Activated naive CD8-positive, alpha-beta T cell treated with anti-CD3 and anti-CD28 coated beads, Interleukin-2, amount 10 ng/mL, durations not matched to agents 7 days and 5 days (primary cell): ENCODE measurements at places on chromosomes 13 and 19.
A peak's percentile ranks its signal among the peaks of the same experiment; 100 is the strongest.

- no peak for DNase-seq
Observed at GRCh38 chr13:24271231-24271600, 38.2 kb upstream of the C1QTNF9 start.

GRCh38 chr13:30466358-30466714 is 600 bp upstream of the HMGB1 start:
- no peak for DNase-seq

GRCh38 chr13:107211073-107211472 is 643.1 kb upstream of the ARGLU1 start:
- peak; percentile 49 for DNase-seq

GRCh38 chr19:30024091-30024490 is 82.1 kb downstream of the URI1 start:
- no peak for DNase-seq

- DNase-seq: no peak
Observed at GRCh38 chr19:41932259-41932719, 4.0 kb upstream of the ERFL start.

- DNase-seq: no peak
Observed at GRCh38 chr13:32134241-32135055, 102.9 kb downstream of the FRY start.

- DNase-seq: no peak
Observed at GRCh38 chr19:46944918-46945628, 74.6 kb upstream of the NPAS1 start.

GRCh38 chr19:35352448-35353304 is 5.0 kb downstream of the FFAR1 start:
- DNase-seq: peak; percentile 65

GRCh38 chr13:106063591-106064313 is 471.7 kb downstream of the EFNB2 start:
- no peak for DNase-seq

DNA sequence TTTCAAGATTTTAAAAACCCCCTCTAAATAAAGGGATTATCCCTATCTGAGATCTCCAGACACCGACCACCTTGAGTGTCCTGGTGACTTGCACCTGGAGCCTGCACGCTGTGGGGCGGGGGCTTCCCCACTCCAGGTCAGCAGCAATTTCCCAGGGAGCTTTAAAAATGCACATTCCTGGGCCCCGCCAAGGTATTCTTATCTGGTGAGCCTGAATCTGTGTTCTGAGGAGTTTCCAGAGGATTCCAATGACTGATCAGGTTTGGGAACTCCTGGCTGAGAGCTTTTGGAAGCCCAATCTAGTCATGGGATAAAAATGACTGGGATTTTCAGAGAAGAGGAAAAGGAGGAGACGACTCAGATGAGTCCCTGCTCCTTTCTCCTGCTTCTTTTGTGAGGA is 66.1 kb downstream of the FGF9 start:
- DNase-seq: no peak

DNA sequence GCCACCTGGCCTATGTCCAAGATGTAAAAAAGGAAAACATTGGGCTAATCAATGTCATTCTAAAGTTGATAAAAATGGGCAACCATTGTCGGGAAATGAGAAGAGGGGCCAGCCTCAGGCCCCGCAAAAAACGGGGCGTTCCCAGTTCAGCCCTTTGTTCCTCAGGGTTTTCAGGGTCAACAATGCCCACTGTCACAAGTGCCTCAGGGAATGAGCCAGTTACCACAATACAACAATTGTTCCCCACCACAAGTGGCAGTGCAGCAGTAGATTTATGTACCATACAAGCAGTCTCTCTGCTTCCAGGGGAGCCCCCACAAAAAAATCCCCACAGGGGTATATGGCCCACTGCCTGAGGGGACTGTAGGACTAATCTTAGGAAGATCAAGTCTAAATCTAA is 112.5 kb downstream of the ZNF486 start:
- DNase-seq: no peak

GRCh38 chr13:45231305-45231704 is 30.5 kb upstream of the KCTD4 start:
- no peak for DNase-seq

GRCh38 chr19:18612772-18613588 is at the start of gene TMEM59L:
Gene TMEM59L, plus strand, starts transcription at chr19:18612870. Its CDS starts 89 bp downstream, at chr19:18612959.
- DNase-seq: no peak

DNA sequence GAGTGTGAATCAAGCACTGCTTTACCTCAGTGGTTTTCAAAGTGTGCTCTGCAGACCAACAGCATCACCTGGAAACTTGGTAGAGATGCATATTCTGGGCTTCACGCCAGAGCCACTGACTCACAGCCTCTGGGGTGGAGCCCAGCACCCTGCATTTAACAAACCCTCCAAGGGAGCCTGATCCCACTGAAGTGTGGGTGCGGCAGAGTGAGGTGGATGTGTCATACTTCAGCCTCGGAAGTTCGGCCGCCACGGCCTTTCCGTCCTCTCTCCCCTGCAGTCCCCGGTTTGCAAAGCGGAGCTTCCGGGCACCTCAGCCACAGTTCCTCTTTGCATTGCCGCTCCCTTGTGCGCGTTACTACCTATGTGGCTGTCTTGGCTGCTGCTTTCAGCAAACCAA is 33.3 kb upstream of the MICU2 start:
- no peak for DNase-seq

GRCh38 chr13:44762911-44763310 is 186.8 kb upstream of the TSC22D1 start:
- DNase-seq: no peak

GRCh38 chr13:23628250-23628649 is 58.0 kb downstream of the TNFRSF19 start:
- DNase-seq: no peak

DNA sequence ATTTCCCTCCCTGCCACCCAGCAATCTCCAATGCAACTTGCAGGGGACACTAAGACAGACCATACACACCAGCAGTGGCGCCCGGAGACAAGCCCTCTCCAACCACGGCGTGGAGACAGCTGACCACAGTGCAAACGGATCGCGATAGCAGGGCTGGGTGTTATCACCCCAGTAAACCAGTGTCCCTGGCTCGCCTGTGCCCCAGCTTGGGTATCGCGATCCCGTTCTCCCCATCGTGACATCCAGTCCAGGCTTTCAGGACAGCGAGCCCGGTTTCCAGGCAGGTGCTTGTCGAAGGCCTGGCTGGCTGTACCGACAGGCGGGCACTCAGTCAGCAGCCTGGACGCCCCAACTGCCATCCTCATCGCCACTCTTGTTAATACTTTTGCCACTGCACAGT is 20.7 kb upstream of the NANOS2 start:
- DNase-seq: no peak

GRCh38 chr19:34847393-34847792 is 74.4 kb upstream of the ZNF599 start:
- DNase-seq: no peak

GRCh38 chr13:44259045-44260027 is 114.3 kb upstream of the SERP2 start:
- no peak for DNase-seq

DNA sequence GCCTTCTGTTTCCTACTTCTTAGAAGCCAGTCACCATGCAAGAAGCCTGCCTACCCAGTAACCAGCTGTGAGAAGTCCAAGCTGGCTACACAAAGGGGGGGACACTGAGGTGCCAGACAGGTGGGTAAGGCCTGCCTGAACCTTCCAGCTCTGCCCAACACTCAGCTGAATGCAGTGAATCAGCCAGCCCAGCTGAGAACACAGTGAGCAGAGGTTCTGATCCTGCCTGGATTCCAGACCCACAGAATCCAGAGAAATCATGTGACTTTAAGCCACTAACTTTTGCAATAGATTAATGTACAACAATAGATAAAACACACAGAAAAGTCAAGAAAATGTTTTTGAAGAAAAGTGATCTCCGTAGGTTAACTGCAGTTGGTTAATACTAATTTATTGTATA is 151.7 kb downstream of the EFNB2 start:
- no peak for DNase-seq

GRCh38 chr13:48403913-48404312 is 9.0 kb downstream of the LPAR6 start:
- DNase-seq: no peak
